Stimulated activated CD4-positive, alpha-beta T cell treated with anti-CD3 and anti-CD28 coated beads, Interleukin-15, amount 100 ng/mL, for 1 hour (primary cell): ENCODE measurements at places on chromosomes 1 and 21.

- DNase-seq = no peak
These were observed 8.7 kb upstream of the CBR3 start for GRCh38 chr21:36126208-36126565.

GRCh38 chr1:82947278-82947677, 1051.7 kb downstream of the TTLL7 start:
- no peak for DNase-seq

DNA sequence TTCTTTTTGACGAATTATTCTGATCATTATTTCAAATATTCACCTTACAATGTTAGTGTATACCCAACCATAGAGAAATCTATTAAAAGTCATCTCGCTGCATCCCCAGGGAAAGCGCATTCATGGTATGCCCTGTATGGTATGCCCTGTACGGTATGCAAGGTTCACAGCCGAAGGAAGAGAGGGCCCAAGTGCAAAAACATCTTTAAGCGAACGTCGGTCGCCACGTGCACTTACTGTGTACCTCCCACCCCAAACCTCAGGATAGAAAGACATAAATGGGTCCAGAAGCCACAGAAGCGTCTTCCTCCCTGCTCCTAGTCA, 14.4 kb downstream of the HLX start:
- no peak for DNase-seq

DNA sequence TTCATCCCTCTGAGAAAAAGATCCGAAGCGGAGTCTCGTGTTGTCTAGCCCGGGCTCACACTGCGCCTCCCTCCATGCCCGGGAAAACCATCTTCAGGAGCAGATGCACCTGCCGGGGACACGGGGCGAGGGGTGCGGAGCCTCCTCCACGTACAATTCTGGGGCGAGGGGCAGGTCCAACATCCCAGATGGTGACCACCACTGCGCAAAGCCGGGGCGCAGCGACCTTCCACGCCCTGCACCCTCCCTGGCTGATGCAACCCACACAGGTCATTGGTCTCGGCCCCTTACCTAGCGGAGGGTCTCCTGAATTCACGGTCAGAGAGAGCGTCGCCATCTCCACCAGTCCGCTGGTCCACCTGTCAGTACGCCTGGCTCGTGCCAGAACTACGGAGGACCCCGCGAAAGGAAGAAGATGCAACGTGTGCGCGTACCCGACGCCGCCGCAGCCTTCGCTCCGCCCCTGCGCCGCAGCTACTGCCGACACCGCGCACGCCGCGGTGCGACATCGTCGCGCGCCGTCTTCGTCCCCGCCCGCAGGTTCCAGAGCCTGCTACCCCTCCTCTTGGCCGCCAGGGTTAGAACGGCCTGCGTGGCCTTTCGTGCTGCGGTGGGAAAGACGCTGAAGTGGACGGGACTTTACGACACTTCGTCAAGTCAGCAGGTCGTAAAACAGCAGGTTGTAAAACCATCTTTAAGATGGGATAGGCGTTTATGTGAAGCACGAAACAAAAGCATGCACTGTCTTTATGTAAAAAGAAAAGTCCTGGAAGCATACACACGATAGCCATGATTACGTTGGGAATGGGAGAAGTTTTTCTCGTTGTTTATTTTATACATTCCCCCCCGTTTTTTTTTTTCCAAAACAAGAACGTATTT, at the start of gene EPRS1:
Gene EPRS1, minus strand, starts transcription at position 454 of the 879 bp plus-strand sequence. Its CDS starts 117 bp downstream, at position 337.
- peak; percentile 86 for DNase-seq

GRCh38 chr1:197911111-197911856, 5.9 kb upstream of the LHX9 start:
- no peak for DNase-seq

DNA sequence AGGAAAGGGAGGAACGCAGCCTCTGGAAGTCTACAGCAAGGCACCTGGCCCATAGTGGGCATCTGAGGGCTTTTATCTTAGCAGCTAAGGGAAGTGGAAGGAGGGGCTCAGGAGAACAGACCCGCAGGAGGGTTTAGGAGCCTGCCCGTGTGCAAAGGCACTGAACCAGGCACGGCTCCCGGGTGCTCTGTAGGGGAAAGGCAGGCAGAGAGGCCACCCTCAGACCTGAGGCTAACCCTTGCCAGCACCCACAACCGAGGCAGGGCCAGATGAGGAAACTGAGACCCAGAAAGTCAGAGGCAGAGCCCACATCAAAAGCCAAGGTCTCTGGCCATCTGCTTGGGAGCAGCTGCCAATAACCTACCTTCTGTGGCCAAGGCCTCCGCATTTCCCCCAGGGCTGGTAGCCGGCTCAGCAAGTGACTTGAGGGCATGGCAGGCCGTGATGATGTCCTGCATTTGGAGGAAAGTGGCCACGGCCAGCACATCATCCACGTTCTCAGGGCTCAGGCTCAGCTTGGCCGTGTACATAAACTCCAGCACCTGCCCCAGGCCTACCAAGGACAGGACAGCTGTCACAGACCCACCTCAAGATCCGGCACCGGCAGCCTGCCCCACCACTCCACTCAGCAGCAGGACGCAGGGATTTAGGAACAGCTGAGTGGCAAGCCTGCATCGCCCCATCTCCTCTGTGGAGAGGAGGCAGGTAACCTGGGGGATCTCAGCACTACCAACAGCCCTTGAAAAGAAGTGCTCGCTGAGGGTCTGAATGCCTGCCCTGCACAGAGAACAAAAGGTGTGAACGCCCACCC, 29.1 kb downstream of the ZBTB17 start:
- no peak for DNase-seq

GRCh38 chr1:220696863-220697231, 6.7 kb downstream of the C1orf115 start:
- DNase-seq = no peak

DNA sequence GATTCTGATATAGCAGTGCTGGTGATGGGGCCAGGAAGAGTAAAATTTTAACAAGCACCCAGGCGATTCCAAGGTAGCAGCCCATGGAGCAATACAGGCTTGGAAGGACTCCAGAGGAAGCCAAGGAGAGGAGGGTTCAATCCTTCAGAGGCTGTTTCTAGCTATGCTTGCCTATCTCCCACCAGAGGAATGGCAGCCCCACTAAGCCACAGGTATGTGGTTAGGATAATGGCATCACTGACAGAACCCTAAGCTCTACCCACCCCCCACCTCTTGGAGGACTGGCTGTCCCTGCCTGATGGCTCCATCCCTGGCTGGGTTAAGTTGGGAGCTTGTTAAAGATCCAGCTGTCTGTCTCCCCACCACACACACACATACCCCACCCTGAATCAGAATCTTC, 19.3 kb upstream of the PTAFR start:
- no peak for DNase-seq

DNA sequence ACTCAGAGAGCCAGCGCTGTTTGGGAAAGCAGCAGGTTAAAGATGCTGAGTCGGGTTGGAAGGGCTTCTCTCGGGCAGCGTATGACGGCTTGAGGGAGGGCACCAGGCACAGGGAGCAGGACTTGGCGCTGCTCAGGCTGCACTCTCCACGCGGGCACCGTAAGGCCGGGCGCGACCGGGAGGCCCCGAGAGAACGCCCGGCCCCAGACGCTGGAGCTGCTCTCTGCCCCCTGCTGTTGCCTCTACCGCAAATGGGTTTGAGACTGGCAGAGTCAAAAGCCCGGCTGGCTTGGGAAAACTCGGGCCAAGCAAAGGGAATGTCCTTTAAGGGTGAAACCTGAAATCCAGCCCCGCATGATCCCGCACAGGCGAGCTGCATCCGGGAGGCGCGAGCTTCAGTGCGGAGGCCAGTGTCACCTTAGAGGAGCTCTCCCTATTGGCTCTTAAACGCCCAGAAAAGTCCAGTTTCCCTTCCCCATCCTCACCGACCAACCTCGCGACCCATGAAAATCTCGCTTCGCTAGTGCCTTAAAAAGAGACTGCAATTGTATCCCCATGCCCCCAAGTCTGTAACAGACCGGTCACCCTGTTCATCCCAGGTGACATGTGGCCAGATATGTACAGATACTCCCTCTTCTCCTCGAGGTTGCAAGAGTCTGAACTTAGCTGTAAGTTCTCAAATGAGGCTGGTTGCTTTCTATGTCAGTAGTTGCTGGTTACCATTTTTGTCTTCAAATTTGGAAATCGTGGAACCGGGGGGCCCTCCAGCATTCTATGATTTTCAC, 1.1 kb downstream of the PRRX1 start:
- no peak for DNase-seq

GRCh38 chr1:206892351-206892984, 4.8 kb upstream of the IL24 start:
- no peak for DNase-seq

DNA sequence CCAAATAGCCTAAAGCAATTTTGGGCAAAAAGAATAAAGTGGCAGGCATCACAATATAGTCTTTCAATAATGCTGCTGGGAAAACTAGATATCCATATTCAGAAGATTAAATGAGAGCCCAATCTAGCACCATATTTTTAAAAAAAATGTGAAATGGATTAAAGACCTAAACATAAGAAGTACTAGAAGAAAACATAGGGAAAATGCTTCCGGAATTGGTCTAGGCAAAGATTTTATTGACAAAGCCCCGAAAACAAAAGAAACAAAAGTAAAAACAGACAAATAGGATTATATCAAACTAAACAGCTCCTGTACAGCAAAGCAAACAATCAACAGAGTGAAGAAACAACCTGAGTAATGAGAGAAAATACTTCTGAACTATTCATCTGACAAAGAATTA, 48.6 kb upstream of the KCNK1 start:
- no peak for DNase-seq

DNA sequence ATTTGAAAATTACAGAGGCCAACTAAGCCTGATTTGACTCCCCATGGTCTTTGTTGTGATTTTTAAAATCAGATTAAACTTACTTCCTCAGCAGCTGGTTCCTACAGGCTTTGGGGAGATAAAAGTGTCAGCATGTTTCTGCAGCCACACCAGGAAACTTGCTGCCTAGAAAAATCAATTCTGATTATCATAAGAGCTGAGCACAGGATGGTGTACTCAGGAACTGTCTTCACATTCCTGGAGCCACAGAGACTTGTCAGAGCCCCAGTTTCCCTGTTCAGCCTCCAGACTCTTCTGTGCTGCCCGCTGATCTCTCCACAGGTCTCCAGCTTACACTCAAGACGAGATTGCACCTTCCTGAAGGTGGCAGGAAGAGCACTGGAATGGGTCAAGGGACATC, 23.9 kb downstream of the RAB3B start:
- DNase-seq = no peak

GRCh38 chr1:153696741-153697140, 18.3 kb downstream of the NPR1 start:
- DNase-seq = no peak

DNA sequence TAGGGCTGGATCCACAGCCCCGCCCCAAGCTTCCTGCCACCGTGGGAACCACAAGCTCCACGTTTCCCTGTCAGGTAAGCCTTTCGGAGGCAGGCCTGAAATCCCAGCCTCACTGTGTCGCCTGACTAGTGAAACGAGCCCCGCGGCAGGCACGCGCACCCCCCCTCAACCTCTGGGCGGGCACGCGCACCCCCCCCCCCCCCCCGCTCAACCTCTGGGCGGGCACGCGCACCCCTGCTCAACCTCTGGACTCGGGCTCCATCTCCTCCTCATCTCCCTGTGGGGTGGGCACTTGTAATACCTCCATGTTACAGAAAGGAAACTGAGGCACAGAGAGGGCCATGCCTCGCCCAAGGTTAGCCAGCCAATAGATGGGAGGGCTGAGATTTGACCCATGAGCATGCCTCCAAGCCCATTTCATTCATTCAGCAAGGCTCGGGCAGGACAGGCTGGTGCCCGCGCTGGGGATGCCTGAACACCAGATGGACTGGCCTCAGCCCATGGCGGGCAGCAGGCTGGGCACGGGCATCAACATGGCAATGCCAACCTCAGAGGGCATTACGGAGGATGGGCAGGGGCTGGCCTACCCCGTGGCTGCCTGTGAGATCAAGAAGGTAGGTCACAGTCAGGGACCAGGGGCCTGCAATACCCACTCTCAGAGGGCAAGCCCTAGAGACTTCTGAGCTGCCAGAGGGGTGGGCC, 4.7 kb downstream of the CFAP410 start:
- DNase-seq = no peak

DNA sequence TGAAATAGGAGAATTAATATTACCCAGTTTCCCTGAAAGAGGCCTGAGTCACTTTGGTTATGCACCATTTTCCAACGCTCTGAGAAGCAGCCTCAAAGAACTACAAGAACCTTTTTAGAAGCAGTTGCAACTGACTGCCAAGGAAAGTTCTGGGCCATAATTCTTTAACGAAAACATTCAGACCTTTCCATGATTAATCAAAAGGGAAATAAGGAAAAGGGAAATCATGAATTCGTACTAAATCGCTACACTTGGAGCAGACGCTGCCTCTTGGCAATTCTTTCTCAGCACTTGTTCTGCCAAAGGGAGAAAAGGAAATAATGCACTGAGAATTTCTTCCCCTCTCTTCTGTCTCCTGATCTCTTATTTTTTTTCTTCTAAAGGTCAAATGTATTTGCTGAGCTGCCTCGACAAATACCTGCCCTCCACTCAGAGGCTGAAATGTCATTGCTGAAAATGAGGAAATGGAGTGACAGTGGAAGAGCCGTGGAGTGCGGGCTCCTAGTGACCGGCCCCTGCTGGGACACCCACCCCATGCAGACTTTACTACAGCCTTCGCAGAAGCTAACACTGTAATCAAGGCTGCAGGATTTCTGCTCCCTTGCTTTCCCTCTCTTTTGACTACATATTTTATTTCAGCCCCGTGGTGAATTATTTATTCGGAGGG, 67.9 kb upstream of the GALNT2 start:
- DNase-seq = no peak

- no peak for DNase-seq
These were observed 72.5 kb downstream of the NTMT2 start for GRCh38 chr1:170218257-170218650.

GRCh38 chr1:59025898-59026426, 242.1 kb upstream of the JUN start:
- DNase-seq = no peak

- DNase-seq = no peak
These were observed 9.1 kb downstream of the YBEY start for GRCh38 chr21:46295177-46295770.

GRCh38 chr1:3067301-3067670, 1.7 kb upstream of the PRDM16 start:
- no peak for DNase-seq

GRCh38 chr21:31293986-31294385, 50.1 kb downstream of the TIAM1 start:
- DNase-seq = peak; percentile 40

- DNase-seq = no peak
These were observed 95.3 kb upstream of the KIAA0040 start for GRCh38 chr1:175287849-175288248.

- no peak for DNase-seq
These were observed 6.6 kb downstream of the EPHB2 start for GRCh38 chr1:22717037-22717760.

GRCh38 chr21:34227386-34227852, 136.4 kb upstream of the KCNE2 start:
- no peak for DNase-seq

DNA sequence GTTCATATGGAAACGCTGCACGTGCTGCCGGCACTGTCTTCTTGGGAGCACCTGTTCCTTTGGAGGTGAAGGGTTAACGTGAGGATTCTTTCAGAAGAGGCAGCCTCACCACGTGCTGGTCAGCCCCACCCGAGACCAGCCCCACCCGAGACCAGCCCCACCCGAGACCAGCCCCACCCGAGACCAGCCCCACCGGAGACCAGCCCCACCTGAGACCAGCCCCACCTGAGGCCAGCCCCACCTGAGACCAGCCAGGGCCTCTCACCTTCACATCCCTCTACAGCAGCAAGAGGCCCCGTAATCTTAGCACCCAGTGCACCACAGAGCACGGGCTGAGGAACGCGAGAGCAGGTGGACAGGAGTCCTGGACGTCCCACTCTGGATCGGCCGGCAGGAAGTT, 18.0 kb downstream of the PRDM16 start:
- DNase-seq = no peak
